ENCODE measurements at places on chromosomes 1 and 21. TPM values are rescaled to one million over a fixed set of nuclear protein-coding genes. Genes with fewer than 3 reads are reported as not detected.
A peak's percentile ranks its signal among the peaks of the same experiment; 100 is the strongest.

DNA sequence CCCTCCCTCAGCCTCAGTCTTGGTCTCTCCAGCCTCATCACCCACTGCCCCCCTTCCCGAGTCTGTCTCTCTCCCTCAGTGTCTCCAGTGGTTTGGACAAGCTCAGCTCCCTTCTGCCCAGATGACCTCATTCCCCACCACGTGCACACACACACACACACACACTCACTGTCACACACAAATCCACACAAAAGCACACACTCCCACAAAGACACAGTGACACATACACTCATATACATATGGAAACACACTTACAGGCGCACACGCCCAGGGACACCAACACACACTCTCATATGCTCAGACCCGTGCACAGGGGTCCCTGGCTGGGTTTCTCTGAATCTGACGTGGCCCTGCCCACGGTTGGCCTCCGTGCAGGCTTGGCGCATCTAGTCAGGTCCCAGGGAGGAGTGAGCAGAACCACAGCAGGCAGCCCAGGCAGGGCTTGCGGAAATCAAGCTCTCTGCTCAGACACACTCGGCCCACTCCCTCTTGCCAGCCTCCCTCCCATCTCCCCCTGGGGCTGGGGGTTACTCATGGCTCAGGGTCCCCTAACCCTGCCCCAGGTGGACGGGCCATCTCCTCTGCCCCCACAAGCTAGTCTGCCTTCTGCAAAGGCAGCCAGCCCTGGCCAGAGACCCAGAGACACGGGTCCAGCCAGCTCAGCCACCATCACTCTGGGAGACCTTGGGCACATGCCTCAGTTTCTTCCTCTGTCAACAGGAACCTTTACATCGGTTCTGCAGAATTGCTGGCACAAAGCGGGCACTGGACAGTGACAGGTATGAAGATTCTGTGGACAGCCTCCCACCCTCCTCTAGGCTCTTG lies 38.5 kb upstream of the FAM131C start:
- H3K27ac ChIP-seq = no peak overlapping the region
- H3K4me3 ChIP-seq = no peak overlapping the region
- H3K36me3 ChIP-seq = no peaks in the 10 kb centered on the region
- no peak for DNase-seq

- no peak overlapping the region for H3K27ac ChIP-seq
- H3K4me3 ChIP-seq = no peak overlapping the region
- DNase-seq = no peak
- no peaks in the 10 kb centered on the region for H3K27me3 ChIP-seq
These were observed 161.8 kb downstream of the AMY1C start for GRCh38 chr1:103911450-103911849.

GRCh38 chr1:204266504-204267034 lies 52.8 kb upstream of the GOLT1A start:
- H3K36me3 ChIP-seq = peaks cover 16% of the 10 kb centered on the region
- DNase-seq = no peak
- H3K27me3 ChIP-seq = no peaks in the 10 kb centered on the region
- peaks cover 66% of the 10 kb centered on the region for H3K4me1 ChIP-seq
- H3K4me3 ChIP-seq = no peak overlapping the region
- H3K27ac ChIP-seq = peak overlapping the region; percentile 86

Gene NOS1AP
- polyA plus RNA-seq = 5.5 TPM

Data from liver (tissue), 10 donors.